Glutamatergic neuron (in vitro differentiated cells): ENCODE measurements at places on chromosomes 2 and 18.

DNA sequence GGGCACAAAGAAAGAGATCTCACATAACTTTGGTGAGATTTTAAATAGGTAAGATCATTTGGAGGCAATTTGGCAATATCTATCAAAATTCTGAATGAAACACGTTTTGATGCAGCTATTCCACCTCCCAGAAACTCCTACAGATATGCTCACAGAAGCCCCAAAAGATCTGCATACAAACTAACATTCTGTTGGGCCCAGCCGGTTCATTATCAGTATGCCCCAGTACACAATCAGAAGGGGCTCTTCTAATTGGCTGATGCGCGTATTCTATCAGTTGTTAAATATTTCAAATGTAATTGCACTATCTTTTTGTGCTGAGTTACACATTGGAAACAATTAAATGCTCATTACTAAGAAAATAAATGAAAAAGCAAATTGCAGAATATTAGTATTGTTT is 7.1 kb upstream of the TGIF1 start:
- DNase-seq: no peak

- DNase-seq: no peak
Observed at GRCh38 chr18:24514439-24514838, 54.0 kb downstream of the HRH4 start.

GRCh38 chr18:48785091-48785614 is 165.6 kb downstream of the SMAD7 start:
- no peak for DNase-seq

DNA sequence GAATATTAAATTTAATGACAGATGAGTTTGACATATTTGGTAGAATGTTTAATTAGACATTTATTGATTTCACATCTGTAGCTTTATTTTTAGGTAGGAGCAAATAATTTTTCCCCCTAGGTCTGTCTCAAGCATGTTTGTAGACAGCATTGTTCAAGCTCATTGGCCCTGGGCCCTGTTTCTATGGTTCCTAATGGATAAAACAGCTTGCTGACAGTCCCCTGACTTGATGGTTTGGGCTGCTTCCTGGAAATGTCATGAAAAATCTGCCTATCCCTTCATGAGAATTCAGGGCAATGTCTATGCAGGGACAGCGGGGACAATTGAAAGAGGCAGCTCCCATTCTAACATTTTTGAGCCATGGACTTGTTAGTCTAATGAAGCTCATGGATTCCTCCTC is 14.6 kb upstream of the MEP1B start:
- DNase-seq: no peak

DNA sequence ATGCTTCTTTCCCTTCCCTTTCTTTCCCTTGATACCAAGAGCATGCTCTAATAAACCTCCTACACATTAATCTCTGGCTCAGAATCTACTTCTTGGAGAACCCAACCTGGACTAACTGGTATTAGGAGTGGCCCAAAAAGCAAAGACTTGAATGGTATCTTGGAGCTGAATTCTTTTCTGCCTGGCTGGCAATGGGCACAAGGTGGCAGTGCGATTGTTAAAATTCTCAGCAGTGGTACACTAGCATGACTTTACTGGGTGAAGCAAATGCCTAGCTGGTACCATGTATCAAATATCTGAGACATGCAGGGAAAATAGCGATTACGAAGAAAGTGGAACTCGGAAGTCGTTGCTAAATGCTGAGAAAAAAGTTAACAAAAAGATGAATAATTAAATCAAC is 376.1 kb downstream of the XIRP2 start:
- no peak for DNase-seq

GRCh38 chr2:74028741-74029140 is 44.0 kb downstream of the TET3 start:
- DNase-seq: no peak

GRCh38 chr2:14828223-14828622 is 195.7 kb downstream of the LRATD1 start:
- DNase-seq: no peak

GRCh38 chr18:34094148-34094547 is 130.6 kb downstream of the NOL4 start:
- DNase-seq: no peak

DNA sequence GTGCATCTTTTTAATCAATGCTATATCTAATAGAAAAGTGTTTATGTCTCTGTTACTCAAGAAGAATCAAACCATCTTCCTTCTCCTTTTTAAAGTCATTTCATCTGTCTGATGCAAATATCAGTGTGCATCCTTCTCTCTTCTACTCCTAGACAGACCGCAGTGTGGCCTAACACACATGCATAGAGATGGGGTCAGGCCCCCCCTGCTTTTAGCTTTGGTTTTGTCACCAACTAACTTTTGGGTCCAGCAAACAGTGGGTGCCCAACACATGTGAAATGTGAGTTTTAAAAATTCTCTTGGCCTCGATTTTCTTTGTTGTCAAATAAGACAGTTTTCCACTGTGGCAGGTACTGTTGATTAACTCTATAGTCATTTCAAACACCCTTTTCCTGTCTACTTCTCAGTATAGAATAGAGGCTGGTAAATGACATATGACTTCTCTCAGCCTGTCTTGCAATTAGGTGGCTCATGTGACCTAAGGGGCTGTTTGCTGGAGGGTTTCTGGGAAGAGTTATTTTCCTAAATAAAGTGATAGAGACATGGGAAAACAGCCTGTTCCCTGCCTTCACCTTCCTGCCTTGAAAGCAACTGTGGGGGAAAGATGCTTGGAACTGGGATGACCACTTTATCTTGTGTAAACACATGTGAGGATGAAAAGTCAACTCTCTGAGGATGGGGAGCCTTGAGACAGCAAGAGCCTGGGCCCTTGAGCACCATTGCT is 65.7 kb upstream of the DARS1 start:
- no peak for DNase-seq
